ENCODE measurements at places on chromosomes 11 and 22.

GRCh38 chr11:24422376-24422775 is 74.5 kb upstream of the LUZP2 start:
- DNase-seq = no peak

- no peak for DNase-seq
These were observed 2.7 kb upstream of the LDHAL6A start for GRCh38 chr11:18452927-18453326.

DNA sequence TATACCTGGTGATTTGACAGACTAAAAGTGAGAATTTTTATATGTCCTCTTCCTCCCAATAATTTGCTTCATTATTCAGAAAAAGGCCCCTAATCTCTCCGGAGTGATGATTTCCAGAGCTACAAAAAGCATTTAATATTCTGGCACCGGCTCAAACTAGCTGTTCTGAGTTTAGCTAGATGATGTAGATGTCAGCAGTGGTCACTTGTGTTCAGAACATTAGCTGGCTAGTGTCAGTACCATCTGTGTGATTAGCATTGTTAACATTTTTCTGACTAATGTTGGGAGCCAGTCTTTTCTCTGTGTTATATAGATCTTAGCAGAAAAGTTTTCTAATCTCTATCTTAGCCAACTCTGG is 68.7 kb upstream of the RRM1 start:
- DNase-seq = no peak

DNA sequence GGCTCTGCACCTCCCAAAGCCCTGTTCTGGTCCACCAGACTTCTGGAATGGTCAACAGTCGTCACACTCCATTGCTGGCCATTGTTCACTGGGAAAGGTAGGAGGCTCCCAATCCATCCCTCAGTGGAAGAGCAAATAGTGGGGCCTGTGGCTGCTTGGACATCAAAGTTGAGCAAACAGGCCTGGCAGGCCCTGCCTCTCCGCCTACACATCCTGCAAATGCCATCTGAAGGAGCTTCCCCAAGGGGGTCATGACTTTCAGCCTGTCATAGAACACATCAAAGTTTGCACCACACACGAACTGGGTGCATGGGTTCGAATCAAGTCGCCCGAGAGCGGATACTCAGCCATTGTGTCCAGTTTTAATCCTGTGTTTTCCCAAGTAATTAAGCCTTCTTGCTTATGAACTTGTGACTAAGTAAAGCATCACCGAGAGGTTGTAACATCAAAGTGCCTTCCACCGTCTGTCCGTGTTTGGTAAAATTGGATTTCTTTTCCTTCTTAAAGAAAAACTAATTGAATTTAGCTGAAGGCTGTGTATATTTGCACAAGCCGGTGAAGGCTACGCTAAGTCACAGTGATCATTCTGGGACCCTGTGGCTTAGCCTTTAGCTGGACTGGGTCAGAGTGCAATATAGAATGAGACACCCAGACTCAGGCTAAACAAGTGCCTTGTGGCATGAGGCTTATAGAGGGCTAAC is 36.1 kb downstream of the CLPB start:
- DNase-seq = no peak

GRCh38 chr11:102429691-102430090 is 22.9 kb downstream of the TMEM123 start:
- no peak for DNase-seq

- DNase-seq = no peak
These were observed 86.5 kb downstream of the ANO3 start for GRCh38 chr11:26418386-26418912.

DNA sequence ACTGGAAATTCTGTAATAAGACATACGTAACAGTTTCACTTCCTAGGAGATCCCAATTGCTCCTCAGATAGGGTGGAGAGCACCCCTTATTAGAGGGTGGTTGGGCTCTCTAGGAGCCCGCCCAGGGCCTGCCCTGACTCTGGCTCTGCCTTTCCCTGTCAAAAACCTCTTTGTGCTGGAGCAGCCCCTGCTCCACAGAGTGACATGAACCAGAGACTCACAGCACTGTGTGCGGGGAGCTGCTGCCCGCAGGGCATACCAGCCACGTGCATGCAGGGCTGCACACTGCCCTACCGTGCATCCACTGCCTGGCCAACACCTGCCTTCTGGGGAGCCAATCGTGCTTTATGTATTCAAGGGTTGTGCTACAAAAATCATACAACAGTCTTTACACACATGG is 24.3 kb downstream of the KCNQ1OT1 start:
- no peak for DNase-seq

- DNase-seq = no peak
These were observed 590 bp downstream of the ATG13 start for GRCh38 chr11:46617972-46618314.

DNA sequence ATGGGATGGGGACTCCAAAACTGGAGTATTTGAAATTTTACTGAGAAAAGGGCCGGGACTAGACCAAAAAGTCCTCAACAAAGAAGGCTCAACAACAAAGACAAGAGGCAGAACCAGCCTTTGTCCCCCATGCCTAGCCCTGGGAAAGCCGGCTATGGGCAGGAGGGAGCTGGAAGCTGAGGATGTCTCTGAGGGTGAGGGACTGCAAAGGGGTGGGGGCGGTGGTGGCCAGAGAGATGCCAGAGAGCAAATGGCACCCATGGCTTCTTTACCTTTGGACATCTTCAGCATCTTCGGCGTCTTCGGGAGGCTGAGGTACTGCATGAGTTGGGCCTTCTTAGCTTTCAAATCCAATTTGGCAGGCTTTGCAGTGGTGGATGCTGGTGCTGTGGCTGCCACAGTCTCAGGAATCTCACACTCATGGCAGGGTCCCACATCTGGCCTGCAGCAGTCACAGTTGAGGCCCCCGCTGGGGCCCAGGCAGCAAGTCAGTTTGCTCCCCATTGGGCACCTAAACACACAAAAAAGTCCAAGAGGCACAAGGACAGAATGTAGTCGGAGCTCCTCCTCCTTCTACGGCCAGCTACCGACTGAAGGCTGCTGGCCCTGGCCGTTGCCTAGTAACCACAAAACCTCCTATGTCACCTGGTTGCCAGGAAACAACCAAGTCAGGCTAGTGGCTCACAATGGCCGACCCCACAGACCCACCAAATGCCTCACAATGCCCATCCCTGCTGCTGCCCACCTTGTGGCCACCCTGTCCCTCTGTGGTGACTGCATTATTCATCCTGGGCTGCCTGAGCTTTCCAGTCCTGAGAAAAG is at the start of gene C22orf42:
Gene C22orf42 (minus strand): TSS at position 592 of the 822 bp plus-strand sequence. CDS start 88 bp downstream, at position 504.
- no peak for DNase-seq

DNA sequence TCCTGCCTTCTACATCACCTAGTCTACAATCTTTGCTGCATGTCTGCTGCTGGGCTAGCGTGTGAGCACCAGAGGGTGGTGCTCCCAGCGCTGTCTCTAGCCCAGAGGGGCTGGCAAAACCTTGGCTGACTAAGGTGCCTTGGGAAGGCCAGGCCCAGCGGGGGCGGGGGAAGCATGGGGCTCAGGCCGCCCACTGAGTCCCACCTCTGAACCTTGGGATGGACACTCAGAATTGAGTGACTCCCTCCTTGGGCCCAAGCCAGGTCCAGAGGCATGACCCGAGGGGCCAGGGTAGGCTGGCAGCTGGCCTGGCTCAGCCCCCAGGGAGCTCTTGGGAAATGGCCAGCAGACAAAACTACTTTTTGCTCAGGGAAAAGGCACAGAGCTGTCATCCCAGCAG is 7.6 kb upstream of the GAL3ST1 start:
- DNase-seq = no peak
